ENCODE measurements at places on chromosomes 6 and 20.
A peak's percentile ranks its signal among the peaks of the same experiment; 100 is the strongest.

DNA sequence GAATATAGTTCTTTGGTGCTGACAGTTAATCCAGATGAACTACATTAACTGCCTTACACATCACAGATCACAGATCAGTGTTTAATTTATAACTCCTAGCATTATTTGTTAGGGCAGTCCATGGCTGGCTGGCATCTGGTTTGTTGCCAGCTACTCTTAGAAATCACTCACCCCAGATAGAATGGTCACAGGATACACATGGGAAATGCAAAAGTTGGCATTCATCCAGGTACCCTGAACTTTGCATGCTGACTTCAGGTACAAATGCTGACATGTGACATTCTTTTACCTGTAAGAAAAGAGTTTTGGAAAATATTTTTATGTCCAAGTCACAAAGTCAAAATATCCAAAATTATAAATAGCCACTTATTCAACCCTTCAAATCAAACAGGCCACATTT is 20.2 kb downstream of the FBXL4 start:
- DNase-seq = no peak

DNA sequence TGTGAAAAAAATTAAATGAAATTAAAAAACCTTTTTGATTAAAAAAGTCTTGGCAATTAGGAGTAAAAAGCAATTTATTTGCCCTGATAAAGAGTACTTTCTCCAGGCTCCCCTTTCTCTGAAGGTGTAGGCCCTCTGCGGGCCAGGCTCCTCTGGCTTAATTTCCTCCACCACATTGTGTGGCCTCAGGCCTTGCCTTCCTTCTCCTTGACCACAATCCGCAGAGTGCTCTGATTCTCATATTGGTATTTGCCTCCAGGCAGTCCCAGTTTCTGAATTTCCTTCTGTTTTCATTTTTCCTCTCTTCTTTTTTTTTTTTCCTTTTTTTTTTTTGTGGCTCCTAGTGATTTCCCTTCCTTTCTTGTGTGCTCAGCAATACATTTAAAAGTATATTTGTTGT is 96.4 kb downstream of the AIG1 start:
- DNase-seq = no peak

DNA sequence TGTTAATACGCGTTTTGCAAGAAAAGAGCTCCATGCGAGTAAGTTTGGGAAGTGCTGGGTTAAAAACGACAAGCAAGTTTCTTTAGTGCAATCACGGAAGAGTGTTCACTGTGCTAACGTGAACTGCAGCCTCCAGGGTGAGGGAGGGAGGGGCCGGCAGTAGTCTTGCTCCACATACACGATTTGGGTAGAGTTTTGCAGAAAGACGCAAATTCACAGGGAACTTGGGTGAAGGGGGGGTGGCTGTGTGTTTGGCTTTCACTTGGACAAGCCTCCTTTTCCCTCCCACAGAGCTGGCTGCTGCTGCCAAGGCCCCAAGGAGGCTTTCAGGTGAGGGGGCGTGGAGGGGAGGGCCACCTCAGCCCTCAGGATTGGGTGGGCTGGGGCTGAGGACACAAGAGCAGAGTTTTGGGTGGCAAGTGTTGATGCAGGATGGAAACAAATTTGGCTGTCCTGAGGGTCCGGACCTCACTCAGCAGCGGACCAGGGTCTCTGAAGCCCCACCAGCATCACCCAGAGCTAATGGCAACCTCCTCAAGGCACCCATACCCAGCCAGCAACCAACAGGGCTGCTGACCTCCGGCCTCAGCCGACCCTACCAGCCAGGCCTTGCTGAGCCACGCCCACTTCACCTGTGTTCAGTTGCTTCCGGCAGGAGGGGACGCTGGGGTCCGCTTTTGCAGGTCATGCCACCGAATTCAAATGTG is 204.5 kb downstream of the ERMARD start:
- DNase-seq = no peak

GRCh38 chr6:32889533-32889932 is 35.5 kb downstream of the PSMB9 start:
- DNase-seq = no peak

- DNase-seq = no peak
Observed at GRCh38 chr6:45514454-45515230, 136.9 kb upstream of the SUPT3H start.

DNA sequence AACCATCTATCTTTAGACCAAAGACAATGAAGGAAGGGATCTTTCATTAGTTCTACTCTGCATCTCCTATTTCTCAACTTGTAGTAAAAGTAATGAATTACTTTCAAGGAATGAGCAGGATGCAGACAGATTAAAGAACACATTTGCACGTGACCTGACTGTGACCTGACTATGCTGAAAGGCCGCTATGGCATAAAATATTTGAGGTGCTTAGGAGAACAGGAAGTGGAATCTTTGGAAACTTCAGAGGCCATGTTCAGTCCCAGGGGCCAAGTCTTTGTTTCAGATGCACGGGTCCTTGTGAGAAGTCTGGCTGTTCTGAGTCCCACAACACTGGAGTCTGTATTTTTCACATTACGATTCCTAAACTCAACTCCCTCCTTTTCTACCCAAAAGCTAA is 41.0 kb downstream of the NINL start:
- no peak for DNase-seq

- no peak for DNase-seq
Observed at GRCh38 chr6:104396077-104396476, 463.6 kb downstream of the HACE1 start.

DNA sequence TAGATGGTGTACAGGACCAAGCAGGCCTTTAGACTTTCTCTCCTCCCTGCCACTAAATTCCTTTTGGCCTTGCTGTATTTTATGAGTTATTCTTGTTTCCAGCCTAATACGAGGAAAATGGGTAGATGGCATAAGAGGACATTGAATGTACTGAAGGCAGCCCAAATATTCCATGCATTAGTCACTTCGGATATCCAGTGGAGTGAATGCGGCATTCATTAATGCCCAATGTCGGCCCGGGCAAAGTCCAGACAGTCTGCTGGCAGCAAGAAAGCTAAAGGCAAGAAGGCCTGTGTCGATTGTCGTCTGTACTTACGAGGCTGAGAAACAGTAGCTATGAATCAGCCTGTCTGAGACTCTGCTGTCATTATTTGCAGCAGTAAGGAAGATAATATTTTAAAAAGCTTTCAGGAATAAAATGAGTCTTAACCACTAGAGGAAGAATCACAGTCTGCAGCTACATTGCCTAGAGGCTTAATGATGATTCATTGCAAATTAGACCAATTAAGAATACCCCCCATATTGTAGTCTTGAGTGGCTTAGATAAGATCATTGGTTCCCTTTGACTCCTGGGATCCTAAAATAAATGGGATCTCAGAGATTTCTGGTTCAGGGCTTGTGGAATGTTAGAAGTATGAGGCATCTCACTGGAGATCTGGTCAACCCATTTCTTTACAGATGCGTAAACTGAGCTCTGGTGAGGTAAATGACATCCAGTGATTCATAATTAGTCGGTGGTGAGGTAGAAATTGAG is 534.1 kb upstream of the JAG1 start:
- peak; percentile 87 for DNase-seq

- no peak for DNase-seq
Observed at GRCh38 chr6:52356017-52356416, 5.9 kb upstream of the PAQR8 start.

DNA sequence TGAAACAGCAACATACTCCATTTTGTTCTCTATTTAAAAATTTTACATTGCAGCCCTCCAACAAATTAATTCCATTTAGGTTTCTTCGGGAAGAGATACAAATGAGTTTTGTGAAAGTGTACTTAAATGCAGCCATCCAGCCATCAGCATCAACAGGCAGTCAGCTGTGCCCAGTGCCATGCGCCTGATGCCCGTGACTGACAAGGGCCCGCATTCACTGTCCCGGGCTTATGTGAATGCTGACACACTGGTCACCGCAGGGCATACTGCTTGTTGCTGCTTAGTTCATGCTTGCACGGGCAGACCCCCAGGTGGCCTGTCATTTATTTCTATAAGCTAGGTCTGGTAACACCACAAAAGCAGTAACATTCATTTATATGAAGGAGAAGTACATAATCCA is 224.9 kb upstream of the QKI start:
- no peak for DNase-seq

DNA sequence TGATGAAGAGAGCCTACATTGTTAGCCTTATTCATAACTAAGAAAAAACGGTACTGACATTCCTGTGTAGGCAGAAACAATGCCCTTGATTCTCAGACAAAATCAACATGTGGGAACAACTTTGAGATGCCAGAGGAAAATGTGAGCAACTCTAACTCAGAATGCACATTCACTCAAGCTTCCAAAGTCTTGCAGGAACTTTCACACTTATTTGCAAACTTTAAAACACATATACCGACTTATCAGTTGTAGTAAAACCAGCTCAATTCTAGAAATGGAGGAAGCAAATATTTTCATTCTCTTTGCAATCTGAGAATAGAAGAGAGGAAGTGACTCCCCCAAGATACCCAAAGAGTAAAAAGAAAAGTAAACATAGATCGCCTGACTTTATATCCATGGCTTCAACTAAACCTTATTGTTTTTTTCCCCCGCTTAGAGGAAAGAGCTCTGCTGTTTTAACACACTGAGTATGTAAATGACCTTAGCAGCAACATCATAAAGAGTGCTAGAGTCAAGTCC is 117.6 kb downstream of the EPB41L2 start:
- no peak for DNase-seq

- DNase-seq = no peak
Observed at GRCh38 chr6:149330133-149330532, 12.6 kb downstream of the TAB2 start.

DNA sequence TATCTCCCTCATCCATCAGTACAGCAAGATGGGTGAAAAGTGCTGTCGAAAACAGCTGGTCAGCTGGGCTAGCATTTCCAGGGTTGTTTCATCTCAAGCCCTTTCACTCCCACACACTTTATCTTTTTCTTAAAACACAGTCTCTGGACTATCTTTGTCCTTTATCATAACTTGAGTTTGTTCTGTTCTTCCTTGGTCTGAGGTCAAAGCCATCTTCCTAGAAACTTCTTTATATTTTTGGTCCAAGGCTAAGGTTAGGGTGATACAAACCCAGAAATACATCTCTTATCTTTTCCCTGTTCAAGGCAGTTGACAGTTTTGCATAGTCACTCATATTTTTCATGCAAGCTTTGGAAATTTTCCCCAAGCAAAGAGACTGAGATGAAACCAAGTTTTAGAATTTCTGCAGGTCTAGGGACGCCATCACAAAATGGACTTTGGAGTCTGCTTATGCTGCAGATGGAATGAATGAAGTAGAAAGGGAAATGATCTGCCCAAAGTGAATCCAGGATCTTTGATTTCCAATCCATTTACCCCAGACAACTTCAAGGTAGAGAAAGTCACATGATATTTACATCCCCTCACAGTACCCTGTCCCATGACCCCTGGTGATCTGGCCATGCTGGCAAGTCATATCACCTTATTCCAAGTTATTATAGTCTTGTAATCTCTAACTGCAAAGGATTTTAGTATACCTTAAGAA is 297.0 kb downstream of the ZNF217 start:
- no peak for DNase-seq

GRCh38 chr20:12989586-12990115 is 19.1 kb upstream of the SPTLC3 start:
- no peak for DNase-seq

- peak; percentile 85 for DNase-seq
Observed at GRCh38 chr20:10453241-10453640, 18.1 kb downstream of the SLX4IP start.

- peak; percentile 59 for DNase-seq
Observed at GRCh38 chr6:292506-293192, 362 bp downstream of the DUSP22 start.

GRCh38 chr20:62488470-62488869 is 12.7 kb upstream of the GATA5 start:
- DNase-seq = no peak

DNA sequence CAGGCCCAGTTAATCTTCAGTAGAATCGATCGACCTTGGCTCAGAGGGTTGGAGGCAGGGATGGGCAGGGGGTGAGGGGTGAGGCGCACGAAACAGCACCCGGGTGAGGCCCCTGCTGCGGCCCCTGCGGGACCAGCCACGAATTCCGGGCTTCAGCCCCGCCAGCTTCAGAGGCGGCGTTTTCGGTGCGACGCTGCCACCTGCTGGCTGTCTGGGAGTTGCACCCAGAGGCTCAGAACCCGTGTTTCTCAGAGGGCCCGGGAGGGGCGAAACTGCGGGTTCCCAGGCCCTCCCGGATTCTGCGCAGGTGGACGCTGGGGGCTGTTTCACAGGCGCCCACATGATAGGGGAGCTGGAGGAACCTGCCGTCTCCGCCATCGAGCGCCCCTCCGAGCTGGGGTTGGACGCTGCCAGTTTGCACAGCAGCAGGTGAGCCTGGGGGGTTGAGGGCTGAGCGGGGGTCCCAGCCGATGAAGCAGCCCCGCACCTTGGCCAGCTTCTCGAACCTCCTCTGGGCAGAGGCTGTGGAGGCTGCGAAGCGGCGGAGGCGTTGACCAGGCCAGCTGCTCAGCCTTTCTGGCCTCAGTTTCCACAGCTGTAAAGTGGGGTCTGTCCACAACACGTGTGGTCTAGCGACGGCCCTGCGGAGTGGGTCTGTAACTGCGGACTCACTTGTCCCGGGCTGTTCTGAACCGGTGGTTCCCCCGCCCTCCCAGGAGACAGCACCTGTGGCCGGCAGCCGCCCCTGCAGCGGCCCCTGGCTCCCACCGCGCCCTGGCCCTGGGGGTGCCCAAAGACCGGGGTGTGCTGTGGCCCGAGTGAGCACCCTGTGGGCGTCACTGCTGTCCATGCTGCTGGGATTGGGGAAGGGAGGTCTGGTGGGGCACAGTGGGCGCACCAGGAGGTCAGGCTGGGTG is 2.5 kb upstream of the BHLHE23 start:
- peak; percentile 68 for DNase-seq

DNA sequence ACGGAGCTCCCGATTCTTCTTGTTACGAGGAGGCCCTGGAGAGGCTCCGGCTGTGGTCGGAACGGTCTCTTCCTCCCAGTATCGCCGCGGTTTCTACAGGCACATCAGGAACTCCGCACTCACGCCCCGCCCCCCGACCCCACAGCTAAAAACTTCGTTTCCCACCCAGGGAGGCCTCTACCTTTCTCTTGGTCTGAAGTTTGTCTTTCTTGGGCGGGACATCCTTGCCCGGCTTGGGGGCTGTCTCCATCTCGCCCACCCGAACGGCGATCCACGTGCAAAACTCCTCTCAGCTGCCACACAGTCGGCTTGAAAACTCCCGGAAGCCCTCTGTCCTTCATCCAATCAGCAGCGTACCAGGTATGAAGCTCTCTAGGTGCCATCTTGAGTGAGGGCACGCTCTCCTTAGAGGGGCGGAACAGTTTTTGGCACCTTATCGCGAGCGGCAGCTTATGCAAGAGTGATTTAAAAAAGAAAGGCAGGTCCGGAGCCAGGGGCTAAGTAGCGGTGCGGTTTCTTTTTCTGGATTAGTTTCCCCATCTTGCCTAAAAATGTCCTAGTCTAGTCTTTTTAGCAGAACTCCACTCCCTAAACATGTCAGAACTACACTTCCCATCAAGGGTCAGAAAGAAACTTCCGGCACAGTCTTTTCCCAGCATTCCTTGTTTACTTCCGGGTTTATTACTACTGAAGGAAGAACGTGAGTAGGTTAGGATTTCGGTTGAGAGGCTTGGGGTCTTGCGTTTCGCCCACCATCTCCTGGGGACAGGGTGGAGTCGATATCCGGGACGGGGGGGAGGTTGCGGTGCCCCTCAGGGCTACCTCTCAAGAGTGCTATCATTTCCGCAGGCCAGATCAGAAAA is at the start of the genes PFDN6 and WDR46:
Gene PFDN6 (plus strand): TSS at position 681 of the 863 bp plus-strand sequence. CDS start 256 bp downstream, outside the sequence.
Gene WDR46 (minus strand): TSS at position 319 of the 863 bp plus-strand sequence. CDS start 69 bp downstream, at position 250.
- DNase-seq = peak; percentile 89

GRCh38 chr20:48703107-48703506 is 124.7 kb downstream of the PREX1 start:
- no peak for DNase-seq

All from SW480 (cell line).